ENCODE measurements at places on chromosomes 6 and 20.

GRCh38 chr20:43942667-43943285, 28.1 kb downstream of the TOX2 start:
- DNase-seq = no peak

- peak; percentile 40 for DNase-seq
Observed at GRCh38 chr6:26556263-26557070, 18.3 kb downstream of the HMGN4 start.

GRCh38 chr20:17589161-17589834, 19.4 kb downstream of the DSTN start:
- DNase-seq = no peak

DNA sequence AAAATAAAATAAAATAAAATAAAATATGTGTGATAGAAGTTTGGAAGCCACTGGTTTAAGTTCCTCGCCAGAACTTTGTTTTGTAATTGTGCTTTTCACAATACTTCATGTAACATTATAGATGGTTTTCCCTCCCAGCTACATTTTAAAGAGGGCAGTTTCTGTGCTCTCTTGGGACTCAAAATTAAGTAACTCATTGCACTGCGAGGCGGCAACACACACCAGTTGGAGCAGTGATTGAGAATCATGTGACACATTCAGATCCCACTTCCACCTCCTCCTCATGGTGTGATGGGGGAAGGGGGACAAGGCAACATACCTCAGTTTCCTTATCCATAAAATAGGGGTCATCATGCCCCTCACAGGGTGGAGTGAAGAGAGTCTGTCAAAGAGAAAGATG, 7.5 kb downstream of the C2 start:
- DNase-seq = no peak

DNA sequence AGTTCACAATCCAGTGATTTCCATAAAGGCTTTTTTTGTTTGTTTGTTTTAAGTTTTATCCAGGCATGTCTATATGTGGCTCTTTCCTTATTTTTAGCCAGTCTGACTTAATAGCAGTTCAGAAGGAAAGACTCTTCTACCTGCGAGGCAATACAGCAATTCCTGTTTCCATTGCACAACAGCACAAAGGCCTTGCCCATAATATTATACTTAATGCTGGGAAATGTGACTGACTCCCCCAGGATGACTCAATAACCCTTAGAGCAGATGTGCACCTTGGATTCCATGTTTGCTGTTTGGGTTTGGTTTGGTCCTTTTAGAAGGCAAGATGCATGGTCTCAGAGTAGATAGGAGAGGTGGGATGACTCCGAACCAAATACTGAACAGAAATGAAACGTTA, 184.1 kb downstream of the MTFR2 start:
- DNase-seq = no peak

GRCh38 chr6:35258858-35259193, 709 bp upstream of the ZNF76 start:
- no peak for DNase-seq

- no peak for DNase-seq
Observed at GRCh38 chr20:24049081-24049480, 60.5 kb upstream of the GGTLC1 start.

DNA sequence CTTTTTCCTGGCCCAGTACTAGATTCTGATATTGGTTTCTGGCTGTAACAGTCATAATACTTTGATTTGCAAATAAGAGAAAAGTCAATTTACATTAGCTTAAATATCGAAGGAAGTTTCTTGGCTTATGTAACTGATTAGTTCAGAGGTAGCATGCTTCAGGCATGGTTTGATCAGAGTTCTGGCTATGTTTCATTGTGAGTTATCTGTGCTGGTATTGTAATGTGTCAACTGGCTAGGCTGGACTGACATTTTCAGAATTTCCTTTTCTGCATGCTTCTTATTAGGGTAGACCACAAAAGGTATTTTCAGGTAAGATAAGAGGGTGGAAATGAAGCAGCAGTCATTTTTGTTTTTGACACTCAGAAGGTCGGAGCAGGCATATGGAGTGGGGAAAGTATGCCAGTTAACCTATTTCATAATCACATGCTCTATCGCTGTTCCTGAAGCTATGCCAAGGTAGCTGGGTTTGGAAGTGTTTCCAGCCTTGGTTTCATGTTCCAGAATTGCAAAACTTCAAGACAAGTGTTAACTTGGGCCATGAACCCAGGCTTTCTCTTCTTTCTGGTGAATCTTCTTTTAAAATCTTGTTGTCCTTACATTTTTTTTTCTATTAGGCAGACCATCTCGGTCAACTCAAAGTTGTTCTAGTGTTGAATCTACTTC, 244.9 kb downstream of the DHX35 start:
- no peak for DNase-seq

DNA sequence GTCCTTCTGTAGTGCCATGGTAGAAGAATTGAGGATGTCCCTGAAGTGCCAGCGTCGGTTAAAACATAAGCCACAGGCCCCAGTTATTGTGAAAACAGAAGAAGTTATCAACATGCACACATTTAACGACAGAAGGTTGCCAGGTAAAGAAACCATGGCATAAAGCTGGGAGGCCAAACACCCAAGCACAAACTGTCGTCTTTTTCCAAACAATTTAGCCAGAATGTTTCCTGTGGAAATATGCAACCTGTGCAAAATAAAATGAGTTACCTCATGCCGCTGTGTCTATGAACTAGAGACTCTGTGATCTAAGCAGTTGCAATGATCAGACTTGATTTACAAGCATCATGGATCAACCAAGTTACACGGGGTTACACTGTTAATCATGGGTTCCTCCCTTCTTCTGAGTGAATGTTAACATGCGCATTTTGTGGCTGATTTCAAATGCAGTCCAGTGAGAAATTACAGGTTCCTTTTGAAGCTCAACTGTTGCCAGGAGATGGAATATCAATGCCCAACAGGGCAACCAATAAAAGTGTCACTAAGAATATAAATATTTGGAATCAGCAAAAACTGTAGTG, 674.9 kb downstream of the GRIK2 start:
- DNase-seq = no peak

DNA sequence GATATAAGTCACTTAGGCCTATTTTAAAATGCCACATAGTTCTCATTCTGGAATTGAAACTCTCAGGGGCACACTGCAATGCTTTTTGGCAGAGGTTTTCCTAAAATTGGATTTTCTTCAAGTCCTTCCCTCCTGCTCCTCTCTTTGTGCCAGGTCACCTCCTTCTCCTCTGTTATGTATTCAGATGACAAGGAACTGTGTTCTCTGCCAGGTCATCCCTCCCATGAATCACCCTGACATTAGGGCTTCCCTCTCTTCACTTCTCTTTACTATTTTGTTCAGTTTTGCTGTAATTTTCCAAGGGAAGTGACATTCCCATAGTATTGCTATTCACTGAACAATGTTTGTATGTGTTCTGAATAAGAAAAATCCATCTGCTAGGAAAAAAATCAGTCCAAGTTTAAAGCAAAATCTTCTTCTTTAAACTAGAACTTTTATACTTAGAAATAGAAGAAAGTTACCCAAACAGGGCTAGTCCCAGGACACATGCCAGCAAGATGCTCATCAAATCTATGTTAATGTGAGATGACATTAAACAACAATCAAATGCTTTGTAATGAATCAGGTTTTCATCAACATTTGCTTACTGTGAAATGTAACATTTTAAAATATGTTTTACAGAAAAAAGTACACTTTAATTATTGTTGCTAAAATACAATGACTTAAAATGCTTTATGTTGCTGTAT, 461.1 kb downstream of the MMUT start:
- peak; percentile 45 for DNase-seq

DNA sequence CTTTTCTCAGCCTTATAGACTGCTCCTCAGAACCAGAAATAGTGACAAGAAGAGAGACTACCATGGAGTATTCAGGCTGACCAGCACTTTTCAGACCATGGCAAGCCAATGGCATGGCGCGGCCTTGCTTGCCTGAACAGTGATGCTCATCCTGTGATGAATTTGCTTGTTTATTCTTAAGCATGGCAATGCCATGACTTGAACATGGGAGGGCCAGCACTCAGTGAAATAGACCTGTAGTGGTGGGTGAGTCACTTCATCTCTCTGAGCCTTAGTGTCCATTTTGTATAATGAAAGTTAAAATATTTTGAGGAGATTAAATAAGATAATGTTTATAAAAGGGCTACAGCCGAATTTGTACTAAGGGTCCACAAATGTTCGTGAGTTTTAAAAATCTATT, 79.1 kb downstream of the LRRC1 start:
- no peak for DNase-seq

- DNase-seq = no peak
Observed at GRCh38 chr6:69005199-69005598, 370.1 kb downstream of the ADGRB3 start.

GRCh38 chr6:134937426-134937825, 12.5 kb downstream of the ALDH8A1 start:
- no peak for DNase-seq

- DNase-seq = no peak
Observed at GRCh38 chr20:8183526-8183925, 51.5 kb downstream of the PLCB1 start.

DNA sequence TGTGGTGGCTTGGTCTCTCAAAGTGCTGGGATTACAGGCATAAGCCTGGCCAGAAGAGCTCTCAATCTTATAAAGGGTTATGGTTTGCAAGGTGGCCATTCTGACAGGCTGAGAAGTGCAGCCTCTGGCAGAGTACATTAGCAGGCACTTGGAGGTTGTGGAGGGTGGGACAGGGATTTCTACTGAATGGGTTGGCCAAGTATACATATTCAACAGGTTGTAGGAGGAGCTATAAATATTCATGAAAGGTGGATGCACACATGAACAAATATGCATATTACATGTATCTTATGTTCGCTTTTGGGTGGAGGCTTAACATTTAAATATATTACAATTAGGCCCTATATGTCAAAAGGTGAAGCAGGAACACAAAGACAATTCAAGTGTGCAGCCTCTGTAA, 20.0 kb upstream of the KCNK5 start:
- no peak for DNase-seq

- no peak for DNase-seq
Observed at GRCh38 chr6:34149452-34149810, 3.5 kb upstream of the GRM4 start.

DNA sequence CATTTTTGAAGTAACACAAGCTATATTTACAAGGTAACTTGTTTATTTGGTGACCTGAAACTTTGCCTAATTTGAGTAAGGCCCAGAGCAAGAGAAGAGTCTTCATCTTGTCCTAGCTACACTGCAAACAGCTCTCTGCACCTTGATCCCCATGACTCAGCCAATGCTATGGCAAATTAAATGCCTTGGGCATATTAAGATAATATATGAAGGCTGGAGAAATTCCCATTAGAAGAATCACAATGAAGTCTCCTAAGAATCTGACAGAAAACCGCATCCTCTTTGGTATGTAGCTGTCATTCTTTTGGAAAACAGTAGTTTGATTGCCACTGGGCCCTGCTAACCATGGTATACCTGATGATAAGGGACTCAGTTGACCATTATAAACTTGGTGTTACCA, 204.5 kb downstream of the UBE3D start:
- no peak for DNase-seq

DNA sequence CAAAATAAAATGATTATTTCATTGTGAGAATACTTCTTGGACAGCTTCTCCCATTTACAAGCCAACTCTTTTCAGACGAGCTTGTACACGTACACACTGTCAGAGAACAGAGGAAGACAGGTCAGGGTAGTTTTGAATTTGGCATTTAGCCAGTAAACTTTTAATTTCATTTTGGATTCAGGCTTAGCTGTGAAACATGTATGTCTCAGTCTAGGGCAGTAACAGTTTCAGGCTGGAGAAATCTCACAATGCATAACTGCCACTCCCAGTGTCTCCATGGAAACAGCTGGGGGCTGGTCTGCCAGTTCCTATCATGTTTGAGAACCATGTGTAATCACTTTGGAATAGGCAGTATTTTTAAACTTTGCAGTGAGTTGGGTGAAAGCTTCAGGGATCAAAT, 22.0 kb upstream of the QKI start:
- DNase-seq = no peak

DNA sequence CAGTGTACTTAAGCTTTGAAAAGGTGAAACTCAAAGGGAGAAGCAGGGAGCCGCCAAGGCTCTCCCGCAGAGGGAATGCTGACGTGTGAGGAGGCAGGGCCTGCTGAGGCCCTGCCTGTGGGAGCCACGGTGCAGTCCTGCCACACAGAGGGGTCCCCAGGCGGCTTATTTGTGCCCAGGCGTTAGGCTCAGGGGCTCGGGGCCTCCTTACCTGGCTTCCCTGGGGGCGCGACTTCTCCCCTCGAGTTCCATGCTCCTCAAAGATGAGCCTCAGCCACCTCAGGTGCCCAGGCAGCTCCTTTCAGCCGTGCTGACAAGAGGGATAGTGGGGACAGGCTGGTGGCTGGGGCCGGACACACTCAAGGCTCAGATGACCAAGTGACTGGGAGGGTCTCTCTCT, 2.2 kb upstream of the KIF25 start:
- DNase-seq = no peak

- DNase-seq = peak; percentile 60
Observed at GRCh38 chr6:24283043-24283985, 74.5 kb downstream of the DCDC2 start.

GRCh38 chr20:58818586-58819285, 32.0 kb downstream of the GNAS-AS1 start:
- no peak for DNase-seq

DNA sequence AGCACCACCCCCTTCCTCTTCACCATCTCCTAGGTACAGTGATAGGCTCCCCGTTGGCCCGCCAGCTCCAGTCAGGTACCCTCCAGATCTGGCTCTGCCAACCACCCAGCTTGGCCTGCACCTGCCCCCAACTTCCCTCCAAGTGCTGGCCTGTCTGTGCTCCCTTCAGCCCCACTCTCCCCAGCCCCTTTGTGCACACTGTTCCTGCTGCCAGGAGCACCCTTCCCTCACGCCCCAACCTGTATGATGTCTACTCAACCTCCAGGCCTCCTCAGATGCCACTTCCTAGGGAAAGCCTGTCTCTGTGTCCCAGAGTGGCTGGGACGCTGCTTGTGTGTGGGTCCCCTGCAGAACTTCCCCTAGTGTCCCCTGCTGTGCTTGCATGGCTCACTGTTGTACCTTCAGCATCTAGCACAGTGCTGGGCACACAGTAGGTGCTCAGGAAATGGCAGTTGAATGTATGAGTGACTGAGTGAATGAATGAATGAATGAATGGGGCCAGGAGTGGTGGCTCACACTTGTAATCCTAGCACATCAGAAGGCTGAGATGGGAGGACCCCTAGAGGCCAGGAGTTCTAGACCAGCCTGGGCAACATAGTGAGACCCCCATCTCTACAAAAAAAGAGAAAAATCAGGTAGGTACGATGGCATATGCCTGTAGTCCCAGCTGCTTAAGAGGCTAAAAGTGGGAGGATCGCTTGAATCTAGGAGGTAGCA, 3.0 kb downstream of the ZBP1 start:
- DNase-seq = no peak

All from globus pallidus (tissue), 1 donor.